ENCODE measurements at places on chromosomes 3 and 15. TPM values are rescaled to one million over a fixed set of nuclear protein-coding genes. Genes with fewer than 3 reads are reported as not detected.

WDR93 gene
- total RNA-seq = 0.49 TPM

PLA2G4D gene
- total RNA-seq = not detected

NCEH1 gene
- 5.7 TPM for total RNA-seq

TCF12 gene
- total RNA-seq = 89.2 TPM

NR1I2 gene
- total RNA-seq = not detected

ARL14 gene
- total RNA-seq = not detected
